ENCODE measurements at places on chromosomes 7 and 10. TPM values are rescaled to one million over a fixed set of nuclear protein-coding genes. Genes with fewer than 3 reads are reported as not detected.
A peak's percentile ranks its signal among the peaks of the same experiment; 100 is the strongest.

DNA sequence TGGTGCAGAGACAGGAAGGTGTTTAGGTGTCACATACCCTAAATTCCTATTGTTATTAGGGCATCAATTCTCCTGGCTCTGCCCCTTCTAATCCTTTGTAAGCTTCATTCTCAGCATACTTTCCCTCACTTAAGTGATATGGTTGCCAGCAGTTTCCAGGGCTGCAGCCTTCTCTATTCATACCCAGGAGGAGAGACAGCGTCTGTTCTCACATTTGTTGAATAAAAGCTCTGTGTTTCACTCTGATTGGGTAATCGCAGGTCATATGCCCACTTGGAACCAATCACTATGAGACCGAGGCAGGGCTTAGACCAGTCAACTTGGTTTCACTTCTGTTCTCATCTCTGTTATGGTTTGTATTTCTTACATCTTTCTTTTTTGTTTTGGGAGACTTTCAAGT, 109.6 kb upstream of the MTPN start:
- no peaks in the 10 kb centered on the region for H3K27me3 ChIP-seq
- no peaks in the 10 kb centered on the region for H3K4me1 ChIP-seq
- H3K27ac ChIP-seq = no peak overlapping the region
- H3K36me3 ChIP-seq = no peaks in the 10 kb centered on the region
- DNase-seq = no peak

Gene FAM25G
- total RNA-seq = not detected

DNA sequence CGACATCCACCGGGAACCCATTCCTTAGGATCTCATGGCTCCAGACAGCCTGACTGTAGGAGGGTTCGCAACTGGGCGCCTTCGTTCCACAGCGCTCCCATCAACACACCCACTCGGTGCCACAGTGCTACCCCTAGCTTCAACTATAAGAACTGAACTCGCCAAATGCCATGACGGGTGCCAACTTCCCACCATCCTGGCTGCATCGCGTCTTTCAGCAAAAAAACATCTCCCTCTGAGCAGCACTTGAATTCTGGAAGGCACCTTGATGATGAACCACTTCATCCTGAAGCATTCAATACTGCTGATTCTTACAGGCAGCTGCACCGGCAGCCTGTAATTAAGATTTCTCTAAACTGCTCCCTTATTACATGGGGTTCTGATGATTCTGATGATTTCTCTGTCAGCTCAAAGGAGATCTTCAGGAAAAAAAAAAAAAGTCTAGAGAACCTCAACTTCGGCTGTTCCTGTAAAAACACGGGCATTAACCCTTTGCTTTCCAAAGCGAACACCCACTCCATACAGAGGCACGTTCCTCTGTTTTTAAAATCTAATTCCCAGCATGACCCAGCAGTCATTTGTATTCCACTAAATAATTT, 1.3 kb downstream of the CYTH3 start:
- H3K4me3 ChIP-seq = peak overlapping the region; percentile 74
- peaks cover 21% of the 10 kb centered on the region for H3K4me1 ChIP-seq
- H3K27ac ChIP-seq = no peak overlapping the region
- H3K27me3 ChIP-seq = no peaks in the 10 kb centered on the region
- DNase-seq = peak; percentile 23

DNA sequence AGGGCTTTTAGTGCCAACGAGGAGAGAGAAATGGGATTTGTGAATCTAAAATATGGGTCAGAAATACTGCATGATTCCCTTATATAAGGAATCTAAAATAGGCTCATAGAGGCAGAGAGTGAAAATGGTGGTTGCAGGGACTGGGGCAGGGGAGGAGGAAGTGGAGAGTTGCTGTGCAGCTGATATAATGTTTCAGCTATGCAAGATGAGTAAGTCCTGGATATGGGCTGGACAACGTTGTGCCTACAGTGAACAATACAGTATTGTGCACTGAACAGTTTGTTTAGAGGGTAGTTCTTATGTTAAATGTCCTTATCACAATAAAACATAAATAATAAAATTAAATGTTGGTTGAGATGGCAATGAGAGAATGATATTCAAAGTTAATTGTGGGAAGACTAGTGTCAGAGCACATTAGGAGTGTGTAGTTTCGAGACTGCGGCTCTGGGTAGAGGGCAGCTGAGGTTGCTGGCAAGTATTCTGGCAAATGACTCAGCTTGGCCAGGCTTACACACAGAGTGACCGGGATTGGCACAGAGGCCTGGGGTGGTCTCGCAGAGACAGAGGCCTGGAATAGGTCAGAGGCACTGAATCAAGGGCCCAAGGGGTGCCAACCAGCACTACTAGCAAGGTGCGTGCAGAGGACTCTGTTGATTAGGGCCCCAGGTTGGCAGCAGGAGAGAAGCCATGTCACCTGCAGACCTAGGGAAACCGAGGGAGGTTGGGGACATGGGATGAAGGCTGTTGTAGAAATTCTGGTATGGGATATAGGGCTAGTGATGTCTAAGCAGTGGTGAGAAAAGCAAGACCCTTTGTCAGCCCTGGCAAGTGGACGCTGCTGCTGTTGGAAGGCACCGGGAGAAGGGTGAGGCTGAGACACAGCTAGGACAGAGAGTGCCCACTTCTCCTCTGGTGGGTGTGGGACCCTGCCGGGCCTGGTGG, 2.8 kb upstream of the DEPP1 start:
- peaks cover 9% of the 10 kb centered on the region for H3K4me1 ChIP-seq
- no peak overlapping the region for H3K4me3 ChIP-seq
- DNase-seq = no peak
- H3K36me3 ChIP-seq = no peaks in the 10 kb centered on the region

- no peak overlapping the region for H3K4me3 ChIP-seq
- no peak overlapping the region for H3K27ac ChIP-seq
- H3K36me3 ChIP-seq = no peaks in the 10 kb centered on the region
- no peaks in the 10 kb centered on the region for H3K27me3 ChIP-seq
- no peak for DNase-seq
- no peaks in the 10 kb centered on the region for H3K4me1 ChIP-seq
Observed at GRCh38 chr10:48442090-48442808, 135.8 kb downstream of the MAPK8 start.

Gene GIMAP5
- 31.3 TPM for total RNA-seq

DNA sequence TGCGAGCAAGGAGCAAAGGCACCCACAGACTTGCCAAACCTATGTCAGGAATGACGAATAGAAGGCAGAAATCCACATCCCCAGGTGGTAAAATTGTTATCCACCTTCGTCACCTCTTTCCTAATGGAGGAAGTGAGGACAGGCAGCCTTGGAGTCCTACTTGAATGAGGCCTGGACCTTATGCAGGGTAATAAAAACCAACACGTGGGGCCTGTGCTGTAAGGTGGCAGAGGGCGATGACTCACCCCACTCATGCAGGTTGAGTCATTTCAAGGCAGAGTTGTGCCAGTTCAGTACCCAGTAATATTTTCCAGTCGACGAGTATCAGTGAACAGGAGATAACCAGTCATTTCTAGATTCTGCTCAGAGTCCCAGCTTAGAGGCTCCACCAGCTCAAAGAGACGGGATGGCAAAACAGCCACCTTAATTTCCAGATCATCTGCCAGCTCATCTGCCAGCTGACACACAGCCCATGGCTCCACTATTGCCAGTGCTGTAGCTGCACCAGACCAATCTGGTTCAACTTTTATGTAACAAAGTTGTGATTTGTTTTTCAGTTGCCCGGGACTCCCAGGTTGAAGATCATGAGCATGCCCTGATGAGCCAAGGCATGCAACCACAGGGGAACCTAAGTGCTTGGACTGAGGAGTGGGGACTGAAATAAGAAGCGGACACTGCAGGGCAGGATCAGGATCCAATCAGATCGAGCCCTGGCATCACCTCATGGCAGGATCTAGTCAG, 176.2 kb upstream of the ITGB1 start:
- H3K4me3 ChIP-seq = no peak overlapping the region
- DNase-seq = peak; percentile 65
- no peaks in the 10 kb centered on the region for H3K36me3 ChIP-seq
- H3K4me1 ChIP-seq = peaks cover 91% of the 10 kb centered on the region
- peak overlapping the region; percentile 70 for H3K27ac ChIP-seq

Gene DTX2
- total RNA-seq = 19.2 TPM

Gene OR2A5
- total RNA-seq = not detected

Gene UPK3BL1
- 27.2 TPM for total RNA-seq

DNA sequence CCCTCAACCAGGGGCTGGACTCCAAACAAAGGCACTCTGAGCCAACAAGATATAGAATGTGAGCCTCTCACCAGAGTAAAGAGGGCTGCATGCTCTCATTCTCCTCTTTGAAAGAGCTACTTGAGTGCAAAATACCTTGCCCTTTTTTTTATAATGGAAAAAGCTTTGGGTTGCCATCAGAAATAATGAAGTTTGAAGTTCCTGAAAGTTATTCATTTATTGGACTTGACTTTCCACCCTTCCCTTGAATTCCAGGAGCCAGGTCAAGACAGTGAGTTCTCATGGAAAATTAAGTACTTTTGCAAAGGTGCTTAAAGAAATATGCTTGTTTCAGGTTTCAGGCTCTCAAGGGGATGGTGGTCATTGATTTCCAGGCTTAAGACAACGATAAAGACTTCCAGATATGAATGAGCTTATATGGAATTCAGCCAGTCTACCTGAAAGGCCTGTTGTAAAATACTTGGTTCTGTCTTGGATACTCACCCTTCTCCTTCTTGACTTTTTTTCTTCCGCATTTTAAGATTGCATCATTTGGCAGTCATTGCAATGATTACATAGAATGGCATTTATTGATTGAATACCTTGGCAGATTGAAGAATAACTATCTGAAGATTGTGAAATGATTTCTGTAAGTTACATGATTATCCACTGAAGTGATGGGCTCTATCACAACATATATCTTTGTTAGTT, 696.4 kb downstream of the INHBA start:
- H3K4me3 ChIP-seq = no peak overlapping the region
- H3K36me3 ChIP-seq = no peaks in the 10 kb centered on the region
- H3K4me1 ChIP-seq = no peaks in the 10 kb centered on the region
- no peak for DNase-seq

DNA sequence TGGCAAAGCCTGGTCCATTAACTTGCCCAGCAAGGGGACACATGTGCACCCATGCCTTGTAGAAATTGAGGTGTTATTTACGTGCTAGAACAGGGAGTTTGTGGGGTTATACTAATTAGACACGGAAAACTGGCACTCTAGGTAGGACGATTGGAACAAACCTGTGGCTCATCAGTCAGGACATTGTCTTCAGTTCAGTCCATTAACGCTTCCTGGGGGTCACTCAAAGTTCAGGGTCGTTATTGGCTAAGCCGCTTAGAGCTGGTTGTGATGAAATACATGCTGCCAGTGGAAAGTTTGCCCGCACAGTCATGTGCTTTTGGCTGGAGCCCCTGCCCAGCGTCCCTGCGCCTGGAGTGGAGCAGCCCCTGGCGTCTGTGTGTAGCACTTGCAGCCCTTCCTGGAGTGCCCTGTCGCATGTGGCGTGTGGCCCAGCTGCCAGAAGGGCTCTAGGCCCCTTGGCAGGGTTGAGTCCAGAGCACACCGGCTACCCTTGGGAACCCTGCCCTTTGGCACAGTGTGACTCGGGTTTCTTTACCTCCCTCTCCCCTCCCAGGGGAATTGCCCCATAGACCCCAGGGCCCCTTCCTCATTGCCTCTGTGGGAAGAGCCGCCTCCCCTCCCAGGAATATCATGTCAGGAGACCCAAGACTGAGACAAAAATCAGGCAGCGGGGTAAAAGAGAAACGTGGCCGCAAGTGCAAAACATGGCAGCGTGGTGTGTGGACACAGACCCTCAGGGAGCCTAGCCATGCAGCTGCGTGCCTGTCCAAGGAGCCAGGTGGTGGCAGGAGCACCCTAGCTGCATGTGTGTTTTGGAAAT, 9.8 kb downstream of the ZNF775 start:
- H3K27ac ChIP-seq = no peak overlapping the region
- peaks cover 3% of the 10 kb centered on the region for H3K4me1 ChIP-seq
- no peak overlapping the region for H3K4me3 ChIP-seq

- H3K27me3 ChIP-seq = no peaks in the 10 kb centered on the region
- H3K36me3 ChIP-seq = no peaks in the 10 kb centered on the region
- no peak overlapping the region for H3K4me3 ChIP-seq
- DNase-seq = peak; percentile 19
Observed at GRCh38 chr10:92914478-92915325, 66.4 kb downstream of the EXOC6 start.

DNA sequence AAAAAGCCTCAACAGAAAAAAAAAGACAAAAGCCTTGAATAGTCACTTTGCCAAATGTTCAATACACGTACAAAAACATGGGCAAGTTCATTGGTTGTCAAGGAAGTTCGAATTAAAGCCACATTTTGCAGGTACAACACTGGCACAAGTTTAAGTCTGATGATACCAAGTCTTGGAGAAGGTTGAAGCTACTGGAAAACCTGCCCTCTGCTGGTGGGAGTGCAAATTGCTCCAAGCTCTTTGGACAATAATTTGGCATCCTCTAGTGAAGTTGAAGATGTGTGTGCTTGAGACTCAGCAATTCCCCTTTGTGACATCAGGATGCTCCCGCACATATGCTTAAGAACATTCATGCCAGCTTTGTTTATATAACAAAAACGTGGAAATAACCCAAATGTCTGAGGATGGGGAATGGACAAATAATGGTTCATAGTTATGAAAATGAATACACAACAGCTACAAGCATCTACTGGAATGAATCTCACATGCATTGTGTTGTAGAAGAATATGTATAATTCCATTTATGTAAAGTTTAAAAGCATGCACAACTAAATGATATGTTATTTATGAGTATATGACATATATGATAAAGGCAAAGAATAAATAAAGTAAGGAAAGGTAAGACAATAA, 120.0 kb upstream of the PLPP4 start:
- H3K27me3 ChIP-seq = no peaks in the 10 kb centered on the region
- no peaks in the 10 kb centered on the region for H3K4me1 ChIP-seq
- no peak overlapping the region for H3K27ac ChIP-seq
- no peaks in the 10 kb centered on the region for H3K36me3 ChIP-seq
- H3K4me3 ChIP-seq = no peak overlapping the region

Gene NPM3
- 15.8 TPM for total RNA-seq

DNA sequence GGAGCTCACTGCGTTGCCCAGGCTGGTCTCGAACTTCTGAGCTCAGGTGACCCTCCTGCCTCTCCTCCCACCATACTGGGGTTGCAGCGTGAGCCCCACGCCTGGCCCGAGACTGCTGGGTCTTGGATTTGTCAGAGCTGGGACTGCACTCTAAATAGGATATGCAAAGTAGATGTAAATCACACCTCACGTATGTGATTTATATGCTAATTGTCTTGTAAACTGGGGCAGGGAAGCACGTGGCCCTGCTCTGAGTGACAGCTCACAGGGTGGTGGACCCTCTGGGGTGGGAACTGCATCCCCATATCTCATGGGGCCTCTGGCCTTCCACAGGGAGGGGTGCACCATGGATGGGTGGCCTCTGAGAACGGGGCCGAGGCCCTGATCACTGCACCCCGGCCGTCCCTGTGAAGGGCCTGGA, 34.1 kb downstream of the GET4 start:
- no peak for DNase-seq
- no peak overlapping the region for H3K4me3 ChIP-seq
- peaks cover 30% of the 10 kb centered on the region for H3K4me1 ChIP-seq
- H3K36me3 ChIP-seq = no peaks in the 10 kb centered on the region
- no peak overlapping the region for H3K27ac ChIP-seq

DNA sequence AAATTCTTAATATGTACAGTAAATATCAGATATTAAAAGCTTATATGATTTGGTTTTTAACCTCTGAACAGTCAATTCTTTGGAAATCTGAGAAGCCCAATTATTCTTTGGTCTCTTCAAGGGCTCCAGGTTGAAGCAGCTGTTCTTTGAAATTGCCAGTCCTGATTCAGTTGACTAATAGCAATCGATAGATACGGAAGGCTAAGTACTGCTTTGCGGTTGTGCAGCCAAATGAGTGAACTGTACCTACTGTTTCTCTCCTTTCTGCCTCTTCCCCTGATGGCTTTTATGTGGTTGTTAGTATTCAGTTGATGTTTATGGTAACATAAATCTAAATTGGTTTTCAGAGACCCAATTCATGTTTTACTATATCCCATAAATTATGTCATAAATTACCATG, 103.1 kb upstream of the RPA3 start:
- peaks cover 7% of the 10 kb centered on the region for H3K4me1 ChIP-seq
- DNase-seq = no peak
- no peaks in the 10 kb centered on the region for H3K36me3 ChIP-seq
